ENCODE measurements at places on chromosomes 5 and 9.

DNA sequence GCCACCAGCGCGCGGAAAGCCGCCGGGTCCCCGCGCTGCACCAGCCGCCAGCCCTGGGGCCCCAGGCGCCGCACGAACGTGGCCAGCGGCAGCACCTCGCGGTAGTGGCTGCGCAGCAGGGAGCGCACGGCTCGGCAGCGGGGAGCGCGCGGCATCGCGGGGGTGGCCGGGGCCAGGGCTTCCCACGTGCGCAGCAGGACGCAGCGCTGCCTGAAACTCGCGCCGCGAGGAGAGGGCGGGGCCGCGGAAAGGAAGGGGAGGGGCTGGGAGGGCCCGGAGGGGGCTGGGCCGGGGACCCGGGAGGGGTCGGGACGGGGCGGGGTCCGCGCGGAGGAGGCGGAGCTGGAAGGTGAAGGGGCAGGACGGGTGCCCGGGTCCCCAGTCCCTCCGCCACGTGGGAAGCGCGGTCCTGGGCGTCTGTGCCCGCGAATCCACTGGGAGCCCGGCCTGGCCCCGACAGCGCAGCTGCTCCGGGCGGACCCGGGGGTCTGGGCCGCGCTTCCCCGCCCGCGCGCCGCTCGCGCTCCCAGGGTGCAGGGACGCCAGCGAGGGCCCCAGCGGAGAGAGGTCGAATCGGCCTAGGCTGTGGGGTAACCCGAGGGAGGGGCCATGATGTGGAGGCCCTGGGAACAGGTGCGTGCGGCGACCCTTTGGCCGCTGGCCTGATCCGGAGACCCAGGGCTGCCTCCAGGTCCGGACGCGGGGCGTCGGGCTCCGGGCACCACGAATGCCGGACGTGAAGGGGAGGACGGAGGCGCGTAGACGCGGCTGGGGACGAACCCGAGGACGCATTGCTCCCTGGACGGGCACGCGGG is at the start of gene TERT:
Gene TERT, minus strand, starts transcription at position 234 of the 815 bp plus-strand sequence. Its CDS starts 79 bp downstream, at position 155.
- no peak for DNase-seq

GRCh38 chr5:167895899-167896659 is 395.4 kb upstream of the WWC1 start:
- DNase-seq, result no peak

- DNase-seq, result no peak
These were observed 71.6 kb upstream of the C6 start for GRCh38 chr5:41284938-41285337.

DNA sequence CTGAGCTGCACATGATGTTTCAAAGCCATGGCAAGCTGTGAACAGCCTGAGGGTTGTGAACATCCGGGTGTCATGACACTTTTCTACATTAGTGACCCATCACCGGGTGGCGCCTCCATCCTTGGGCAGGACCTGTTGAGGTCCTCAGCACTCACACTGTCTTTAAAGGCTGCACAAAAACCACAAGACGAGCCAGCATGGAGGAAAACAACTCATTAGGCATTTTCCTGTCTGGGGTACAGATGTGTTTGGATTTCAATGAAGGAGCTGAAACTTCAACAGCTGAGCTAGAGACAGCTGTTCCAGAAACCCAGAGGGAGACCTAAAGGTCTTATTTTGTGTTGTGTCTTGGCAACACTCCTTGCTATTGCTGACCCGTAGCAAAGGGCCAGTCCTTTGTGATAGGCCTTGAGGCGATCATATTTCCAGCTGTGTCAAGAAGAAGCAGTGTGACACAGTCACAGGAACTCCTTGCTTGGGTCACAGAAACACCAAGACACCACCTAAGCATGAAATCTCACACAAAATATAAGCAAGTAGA is 151.8 kb upstream of the VLDLR start:
- DNase-seq, result peak; percentile 18

DNA sequence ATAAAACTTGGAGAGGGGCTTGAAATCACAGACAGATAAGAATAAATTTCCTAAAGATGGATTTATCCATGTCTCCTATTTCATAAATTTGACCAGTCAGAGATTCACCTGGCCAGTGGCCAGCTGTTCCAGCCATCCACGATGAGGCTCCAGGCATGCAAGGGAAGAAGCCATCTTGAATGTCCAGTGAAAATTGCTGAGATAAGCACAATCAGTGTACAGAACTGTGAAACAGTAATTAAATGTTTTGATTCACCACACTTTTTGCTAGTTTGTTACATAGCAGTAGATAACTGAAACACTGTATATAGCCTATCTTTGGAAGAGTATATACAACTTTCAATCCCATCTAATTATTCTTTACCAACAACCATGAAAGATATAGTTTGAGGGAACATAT is 163.5 kb downstream of the HINT1 start:
- DNase-seq, result no peak

DNA sequence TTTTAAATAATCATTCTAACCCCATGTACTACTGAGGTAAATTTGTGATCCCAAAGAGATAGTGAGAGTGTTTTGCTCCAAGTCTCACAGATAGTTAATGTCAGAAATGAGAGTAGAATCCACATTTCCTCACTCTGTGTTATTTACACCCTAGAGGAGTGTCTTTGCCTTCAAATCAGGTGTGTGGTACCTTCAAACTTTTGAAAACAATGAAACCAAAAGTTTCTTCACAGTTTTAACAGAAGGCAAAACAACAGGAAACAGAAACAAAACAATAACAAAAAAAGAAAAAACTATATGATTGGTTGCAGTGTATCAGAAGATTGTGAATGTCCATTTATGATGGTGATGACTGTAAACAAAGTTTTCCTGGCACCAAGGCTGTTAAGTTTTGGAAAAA is 85.9 kb downstream of the ERBIN start:
- DNase-seq, result no peak

DNA sequence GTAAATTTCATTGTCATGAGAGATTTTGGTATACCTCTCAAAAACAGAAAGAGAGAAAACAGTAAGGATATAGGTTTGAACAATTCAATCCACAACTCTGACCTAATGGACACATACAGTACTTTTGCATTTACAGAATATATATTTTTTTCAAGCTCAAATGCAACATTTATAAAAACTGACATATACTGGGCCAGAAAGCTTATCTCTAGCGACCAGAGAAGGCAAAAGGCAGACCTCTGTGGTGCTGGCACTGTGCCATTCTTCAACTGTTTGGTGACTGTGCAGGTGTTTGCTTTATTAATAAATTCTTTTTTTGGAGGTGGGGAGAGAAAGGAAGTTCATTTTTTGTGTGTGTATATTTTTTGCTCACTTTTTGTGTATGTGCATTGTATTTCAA is 6.0 kb upstream of the PLAC8L1 start:
- DNase-seq, result no peak

GRCh38 chr9:93093127-93093876 is 2.7 kb upstream of the CARD19 start:
- DNase-seq, result no peak

DNA sequence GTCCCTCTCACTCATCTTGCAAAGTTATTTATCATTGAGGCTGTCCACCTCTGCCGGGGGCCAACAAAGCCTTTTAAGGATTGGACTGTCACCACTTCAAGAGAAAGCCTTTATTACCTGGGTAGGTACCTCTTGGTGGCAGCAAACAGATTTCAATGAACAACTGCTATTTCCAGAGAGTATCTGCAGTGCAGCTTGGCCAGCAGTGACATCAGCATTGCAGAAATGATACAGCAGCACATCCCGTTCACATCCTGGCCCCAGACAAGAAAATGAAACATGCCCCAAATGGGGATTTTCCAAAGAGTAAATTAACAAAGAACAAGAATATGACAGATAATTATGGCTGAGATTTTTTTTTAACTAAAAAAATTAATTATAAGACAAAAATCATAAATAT is 2.3 kb upstream of the SPATA6L start:
- DNase-seq, result no peak

- peak; percentile 96 for DNase-seq
These were observed 6.0 kb downstream of the B4GALT1 start for GRCh38 chr9:33161011-33161588.

DNA sequence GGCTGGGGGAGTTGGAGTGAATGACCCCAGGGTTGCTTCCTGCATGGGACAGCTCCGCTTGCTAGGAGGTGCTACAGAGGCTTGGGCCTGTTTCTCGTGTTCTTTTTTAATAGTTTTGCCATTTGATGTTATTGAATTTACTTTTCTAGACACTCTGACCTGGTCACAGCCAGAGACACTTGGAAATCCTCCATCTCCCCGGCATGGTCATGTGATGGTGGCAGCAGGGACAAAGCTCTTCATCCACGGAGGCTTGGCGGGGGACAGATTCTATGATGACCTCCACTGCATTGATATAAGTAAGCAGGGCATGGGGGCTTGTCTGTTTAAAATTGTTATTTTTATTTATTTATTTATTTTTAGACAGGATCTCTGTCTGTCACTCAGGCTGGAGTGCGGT is 13.4 kb downstream of the HSPA5 start:
- no peak for DNase-seq

- DNase-seq, result no peak
These were observed 52.9 kb upstream of the ZNF366 start for GRCh38 chr5:72559866-72560766.

DNA sequence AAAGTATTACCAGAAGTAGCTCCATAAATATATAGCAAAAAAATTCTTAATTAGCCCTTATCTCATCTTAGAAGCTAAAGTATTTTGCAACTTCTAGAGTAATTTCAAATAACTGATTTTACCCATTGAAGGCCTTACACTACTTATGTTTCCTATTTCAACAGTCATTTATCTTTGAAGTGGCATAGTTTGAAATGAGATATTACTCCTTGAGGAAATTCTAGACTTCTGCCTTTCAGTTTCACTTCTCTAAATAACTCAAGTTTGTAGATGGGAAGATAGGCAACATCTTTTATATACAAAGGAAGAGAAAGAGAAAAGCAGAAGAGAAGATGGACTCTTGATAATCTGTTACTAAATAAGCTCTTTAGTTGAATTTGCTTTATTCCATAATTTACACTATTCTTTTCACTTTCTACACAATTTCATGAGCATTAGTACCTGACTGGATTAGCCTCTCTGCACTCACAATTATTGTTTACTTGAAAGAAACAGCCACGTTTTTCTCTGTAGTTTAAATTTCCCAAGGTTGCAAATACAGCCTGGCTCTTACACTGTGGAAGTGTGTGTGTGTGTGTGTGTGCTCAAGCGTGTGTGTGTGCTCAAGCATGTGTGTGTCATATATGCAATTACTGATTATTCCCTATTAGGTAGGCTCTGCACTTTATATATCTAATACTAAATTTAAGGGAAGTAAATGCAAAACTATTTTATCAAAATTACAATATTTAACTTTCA is 60.6 kb upstream of the EMB start:
- DNase-seq, result no peak

DNA sequence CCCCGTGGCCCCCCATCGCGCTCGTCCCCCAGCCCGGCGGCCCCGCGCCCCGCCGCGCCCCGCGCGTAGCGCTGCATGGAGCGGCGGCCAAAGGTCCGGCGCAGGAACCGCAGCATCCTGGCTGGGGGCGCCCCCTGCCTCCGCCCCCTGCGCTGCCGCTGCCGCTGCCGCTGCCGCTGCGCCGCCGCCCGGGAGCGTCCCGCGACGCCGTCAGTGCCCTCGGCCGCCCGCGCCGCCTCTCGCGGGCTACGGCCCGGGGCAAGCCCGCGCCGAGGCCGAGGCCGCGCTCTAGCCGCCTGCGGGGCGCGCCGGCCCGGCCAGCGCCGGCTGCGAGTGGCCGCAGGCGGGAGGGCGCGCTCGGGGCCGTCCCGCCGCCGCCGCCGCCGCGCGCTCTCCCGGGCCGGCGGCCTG is 523 bp downstream of the EPB41L4B start:
- no peak for DNase-seq

Data from amniotic epithelial cell (primary cell).